GM23248 (cell line): ENCODE measurements at places on chromosomes 13 and 19.

DNA sequence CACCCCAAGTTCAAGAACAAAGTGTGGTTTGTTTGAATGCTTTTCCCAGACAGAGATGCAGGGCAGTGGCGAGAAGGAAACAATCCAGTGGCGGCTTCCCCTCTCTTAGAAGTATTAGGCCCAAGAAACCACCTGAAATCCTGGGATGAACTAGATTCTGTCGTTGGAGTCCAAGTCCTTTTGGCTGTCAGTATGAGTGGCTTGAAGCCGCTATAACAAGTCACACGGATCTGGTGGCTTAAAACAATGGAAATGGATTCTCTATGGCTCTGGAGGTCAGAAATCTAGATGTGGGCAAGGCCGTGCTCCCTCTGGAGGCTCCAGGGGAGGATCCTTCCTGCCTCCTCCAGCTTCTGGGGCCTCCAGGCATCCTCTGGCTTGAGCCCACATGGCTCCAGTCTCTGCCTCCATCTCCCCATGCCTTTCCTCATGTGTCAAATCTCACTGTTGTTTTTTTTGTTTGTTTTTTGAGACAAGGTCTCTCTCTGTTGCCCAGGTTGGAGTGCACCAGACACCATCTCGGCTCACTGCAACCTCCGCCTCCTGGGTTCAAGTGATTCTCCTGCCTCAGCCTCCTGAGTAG lies 97.7 kb downstream of the GNG7 start:
- DNase-seq: no peak

DNA sequence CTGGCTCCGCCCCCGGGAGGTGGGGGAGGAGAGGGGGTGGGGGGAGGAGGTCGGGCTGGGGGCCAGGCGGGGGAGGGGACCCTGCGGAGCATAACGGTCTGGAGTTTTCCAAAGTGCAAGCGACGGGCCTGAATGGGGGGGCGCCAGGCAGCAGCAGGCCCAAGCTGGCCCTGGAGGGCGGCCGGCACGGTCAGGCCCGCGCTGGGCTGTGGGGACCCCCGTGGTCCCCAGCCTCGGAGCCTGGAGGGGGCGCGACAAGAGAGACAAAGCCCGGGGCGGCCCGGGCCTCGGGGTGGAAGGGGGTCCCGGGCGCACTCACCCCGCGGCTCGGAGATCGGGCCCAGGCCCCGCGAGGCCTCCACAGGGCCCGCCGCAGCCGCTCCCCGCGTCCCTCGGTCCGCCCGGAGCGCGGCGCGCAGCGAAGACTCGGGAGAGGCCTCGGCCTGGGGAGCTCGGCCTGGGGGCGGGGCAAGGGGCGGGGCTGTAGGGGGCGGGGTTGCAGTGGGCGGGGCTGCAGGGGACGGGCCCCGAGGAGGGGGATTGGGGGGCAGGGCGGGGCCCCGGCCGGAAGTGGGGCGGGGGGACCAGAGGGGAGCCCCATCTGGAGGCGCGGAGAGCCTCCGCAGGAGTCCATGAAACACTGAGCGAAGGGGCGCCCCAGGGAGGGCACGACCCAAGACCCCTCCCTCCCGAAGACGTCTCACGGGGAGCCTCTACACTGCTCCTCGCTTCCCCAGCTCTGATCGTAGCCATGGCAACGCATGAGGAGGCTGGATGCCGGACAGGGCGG lies 47.6 kb downstream of the PTPRS start:
- DNase-seq: peak; percentile 92

GRCh38 chr19:58350001-58350861 lies 3.1 kb downstream of the A1BG start:
- DNase-seq: no peak

- DNase-seq: peak; percentile 90
These were observed 18.1 kb downstream of the DGKH start for GRCh38 chr13:42066542-42066941.

- DNase-seq: no peak
These were observed 9.5 kb downstream of the PIP5K1C start for GRCh38 chr19:3690551-3691371.

DNA sequence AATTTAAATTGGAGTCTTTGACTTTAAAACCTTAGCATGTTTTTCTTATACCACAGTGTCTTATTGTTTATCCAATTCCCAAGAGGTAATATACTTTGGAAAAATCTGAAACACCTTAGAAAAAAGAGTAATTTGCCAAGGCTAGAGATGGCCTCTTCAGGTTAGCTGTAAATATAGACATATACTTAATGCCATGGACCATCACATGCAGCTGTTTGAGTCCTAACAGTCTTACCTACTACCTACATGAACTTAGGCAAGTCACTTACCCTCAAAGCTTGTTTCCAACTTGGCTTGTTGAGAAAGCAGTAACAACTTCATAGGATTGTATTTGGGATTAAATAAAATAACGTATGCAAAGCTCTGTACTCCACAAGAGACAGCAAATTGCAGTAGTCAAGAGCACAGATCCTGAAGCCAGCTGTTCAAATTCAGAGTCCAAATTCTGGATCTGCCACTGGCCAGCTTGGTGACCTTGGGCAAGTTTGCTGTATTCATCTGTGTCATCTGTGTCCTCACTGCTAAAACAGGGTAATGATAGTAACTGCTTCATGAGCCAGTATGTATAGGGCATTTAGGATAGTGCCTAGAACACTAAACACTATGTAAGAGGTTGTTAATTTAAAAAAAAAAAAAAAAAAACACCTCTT lies 13.2 kb upstream of the SPART start:
- no peak for DNase-seq

DNA sequence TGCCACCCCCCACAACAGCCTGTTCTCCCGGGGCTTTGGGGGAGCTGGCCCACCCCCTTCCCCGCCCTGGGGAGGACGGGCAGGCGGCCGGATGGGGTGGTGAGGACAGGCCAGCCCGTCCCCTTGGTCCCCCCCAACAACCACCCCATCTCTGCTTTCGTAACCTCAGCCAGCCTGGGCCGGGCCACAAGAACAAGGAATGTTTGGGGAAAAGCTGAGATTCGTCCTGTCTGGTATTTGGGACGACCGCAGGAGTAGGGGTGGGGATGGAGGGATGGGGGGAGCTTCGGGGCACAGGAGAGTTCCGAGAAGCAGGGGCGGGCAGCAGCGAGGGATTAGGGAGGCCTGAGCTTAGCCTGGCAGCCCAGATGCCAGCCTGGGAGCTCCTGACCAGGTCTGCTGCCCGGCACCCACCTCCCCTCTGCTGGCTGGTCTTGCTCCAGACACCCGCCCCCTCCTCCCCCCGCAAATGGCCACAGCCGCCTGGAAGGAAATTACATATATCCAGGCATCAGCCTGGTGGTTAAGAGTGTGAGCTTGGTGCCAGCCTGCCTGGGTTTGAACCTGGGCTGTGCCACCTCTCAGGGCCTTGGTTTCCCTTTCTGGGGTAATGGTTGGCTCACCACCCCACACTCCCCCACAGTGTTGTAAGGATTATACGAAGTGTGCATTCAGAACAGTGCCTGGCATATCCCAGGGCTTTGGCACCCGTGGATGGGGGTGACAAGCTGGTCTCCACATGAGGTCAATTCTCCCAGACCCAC lies at the start of gene PODNL1:
PODNL1 (minus strand) TSS at position 117 of the 764 bp plus-strand sequence. CDS start 236 bp downstream, outside the sequence.
- DNase-seq: peak; percentile 85

DNA sequence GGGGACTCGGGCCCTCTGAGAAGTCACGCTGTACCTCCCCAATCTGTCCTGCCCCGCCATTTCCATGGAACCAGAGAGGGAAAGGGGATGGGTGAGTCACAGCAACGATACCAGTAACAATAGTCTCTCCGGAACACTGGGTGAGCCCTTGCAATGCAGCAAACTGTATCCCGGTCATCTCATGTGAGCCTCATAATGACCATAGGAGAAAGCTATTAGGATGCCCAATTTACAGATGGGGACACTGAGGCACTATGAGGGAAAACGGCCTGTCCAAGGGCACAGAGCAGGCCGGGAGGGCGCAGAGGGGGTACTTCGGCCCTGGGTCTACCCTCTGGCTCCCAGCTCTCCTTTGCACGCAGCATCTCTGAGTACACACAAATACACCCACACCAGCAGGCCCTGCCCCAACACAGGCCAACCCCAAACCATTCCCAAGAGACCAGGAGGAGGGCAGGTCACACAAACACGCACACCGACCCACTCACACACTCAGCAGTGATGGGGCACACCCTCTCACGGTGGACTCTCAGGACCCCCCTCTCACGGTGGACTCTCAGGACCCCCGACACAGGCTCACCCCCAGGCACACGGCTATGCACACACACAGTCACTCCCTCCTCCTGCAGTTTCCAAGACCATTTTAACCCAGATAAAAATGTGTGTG lies 18.2 kb downstream of the LRRC4B start:
- no peak for DNase-seq
